Panc1 (cell line): ENCODE measurements at places on chromosomes 3 and 15.

- peak; percentile 24 for DNase-seq
Observed at GRCh38 chr3:81581966-81582599, 179.4 kb downstream of the GBE1 start.

GRCh38 chr3:13249664-13250390, 170.3 kb downstream of the NUP210 start:
- DNase-seq = no peak

DNA sequence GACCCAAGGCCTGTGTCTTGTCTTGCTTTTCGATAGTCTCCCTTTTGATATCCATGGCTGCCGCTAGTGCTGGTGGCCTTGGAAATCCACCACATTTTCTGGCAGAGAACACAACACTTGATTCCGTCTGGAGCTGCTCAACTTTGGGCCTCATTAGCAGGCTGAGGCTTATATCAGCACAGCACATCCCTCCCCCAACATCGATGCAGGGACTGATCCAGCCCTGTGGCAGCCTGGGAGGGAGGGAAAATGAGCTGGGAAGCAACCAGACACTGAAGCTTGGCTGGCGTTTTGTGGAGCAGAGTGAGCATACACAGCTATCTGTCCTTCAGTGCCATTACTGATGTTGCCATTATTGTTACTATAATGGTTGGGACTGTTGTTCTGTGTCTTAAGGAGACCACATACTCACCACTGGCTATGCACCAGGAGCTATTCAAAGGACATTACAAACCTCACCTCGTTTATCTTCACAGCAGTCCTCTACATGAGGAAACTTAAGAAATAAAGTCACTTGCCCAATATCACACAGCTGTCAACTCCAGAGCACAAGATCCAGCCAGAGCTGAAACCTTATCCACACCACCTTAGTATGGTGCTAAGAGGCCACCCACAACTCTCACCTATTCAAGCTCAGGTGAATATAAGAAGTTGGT, 102.9 kb downstream of the SUCLG2 start:
- no peak for DNase-seq

DNA sequence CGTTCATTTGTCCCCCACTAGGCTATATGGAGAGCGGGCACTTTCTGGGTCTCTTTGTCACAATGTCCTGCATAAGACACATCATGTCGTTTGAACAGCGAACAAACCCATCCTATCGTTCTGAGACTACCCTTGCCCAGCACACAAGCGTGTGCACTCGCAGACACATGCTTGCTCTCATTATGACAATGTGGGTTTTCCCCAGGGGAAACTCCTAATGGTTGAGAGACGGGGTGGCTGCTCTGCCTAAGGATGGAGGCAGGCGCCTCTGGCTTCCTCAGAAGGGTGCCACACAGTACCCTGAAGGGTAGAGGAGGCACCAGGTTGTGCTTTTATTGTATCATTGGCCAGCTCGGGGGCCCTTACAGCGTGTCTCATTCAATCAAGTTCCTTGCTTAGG, 51.0 kb upstream of the MYZAP start:
- no peak for DNase-seq
